ENCODE measurements at places on chromosomes 2 and 18.

DNA sequence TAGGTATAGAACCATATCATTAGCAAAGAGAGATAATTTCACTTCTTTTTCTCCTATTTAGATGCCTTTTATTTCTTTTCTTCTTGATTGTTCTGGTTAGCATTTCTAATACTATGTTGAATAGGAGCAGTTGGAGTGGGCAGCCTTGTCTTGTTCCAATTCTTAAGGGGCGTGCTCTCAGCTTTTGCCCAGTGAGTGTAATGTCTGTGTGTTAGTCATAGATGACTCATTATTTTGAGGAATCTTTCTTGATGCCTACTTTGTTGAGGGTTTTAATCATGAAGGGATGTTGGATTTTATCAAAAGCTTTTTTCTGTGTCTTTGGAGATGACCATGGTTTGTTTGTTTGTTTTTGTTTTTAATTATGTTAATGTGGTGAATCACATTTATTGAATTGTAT is 1453.1 kb upstream of the SLC39A10 start:
- no peak for DNase-seq

DNA sequence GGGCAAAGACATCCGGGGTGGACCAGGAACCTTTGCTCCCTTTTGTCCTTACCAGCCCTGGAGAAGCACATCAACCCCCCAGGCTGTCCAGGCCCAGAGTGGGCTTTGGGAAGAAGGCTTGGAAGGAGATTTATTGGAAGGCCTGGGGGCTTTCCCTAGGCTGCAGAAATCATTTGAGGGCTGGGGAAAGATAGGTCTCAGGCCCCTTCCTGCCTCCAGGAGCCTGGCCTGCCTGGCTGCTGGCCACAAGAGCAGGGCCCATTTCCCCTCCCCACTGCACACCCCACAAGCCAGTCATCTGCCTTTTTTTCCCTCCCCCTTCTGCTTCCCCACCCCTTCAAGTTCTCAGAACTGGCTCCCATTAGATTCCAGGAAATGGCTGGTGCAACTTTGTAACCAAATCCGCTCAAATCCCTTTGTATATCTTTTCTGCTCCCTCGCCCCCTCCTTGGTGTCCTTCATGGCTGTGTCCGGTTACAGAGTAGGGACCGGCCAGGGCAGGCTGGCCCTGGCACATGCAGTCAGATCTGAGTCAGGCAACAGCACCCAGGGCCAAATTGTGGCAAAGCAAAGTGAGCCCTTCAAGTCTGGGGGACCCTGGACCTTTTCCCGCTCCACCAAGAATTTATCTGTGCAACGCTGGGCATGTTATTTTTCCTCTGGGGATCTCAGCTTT is 20.8 kb upstream of the TNP1 start:
- no peak for DNase-seq

DNA sequence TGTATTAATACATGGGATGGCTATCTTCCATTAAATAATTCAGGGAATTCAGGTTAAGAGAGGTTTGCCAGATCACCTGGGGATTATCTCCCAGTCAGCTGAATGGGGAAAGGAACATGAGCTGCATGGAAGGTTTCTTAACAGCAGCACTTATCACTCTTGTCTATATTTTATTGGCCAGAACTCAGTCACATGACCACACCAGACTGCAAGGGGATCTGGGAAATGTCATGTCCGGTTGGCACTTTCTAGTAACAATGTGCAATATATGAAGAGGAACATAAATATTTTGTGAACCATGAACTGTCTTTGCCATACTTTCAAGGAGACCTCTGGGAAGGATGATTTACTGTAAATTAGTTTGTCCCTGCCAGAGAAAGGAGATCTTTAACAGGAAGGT is 599.1 kb downstream of the SLC4A3 start:
- DNase-seq: no peak

- no peak for DNase-seq
These were observed 113.0 kb downstream of the EML6 start for GRCh38 chr2:54836477-54836876.

GRCh38 chr2:179860255-179861026 is 971 bp downstream of the ZNF385B start:
- DNase-seq: no peak

DNA sequence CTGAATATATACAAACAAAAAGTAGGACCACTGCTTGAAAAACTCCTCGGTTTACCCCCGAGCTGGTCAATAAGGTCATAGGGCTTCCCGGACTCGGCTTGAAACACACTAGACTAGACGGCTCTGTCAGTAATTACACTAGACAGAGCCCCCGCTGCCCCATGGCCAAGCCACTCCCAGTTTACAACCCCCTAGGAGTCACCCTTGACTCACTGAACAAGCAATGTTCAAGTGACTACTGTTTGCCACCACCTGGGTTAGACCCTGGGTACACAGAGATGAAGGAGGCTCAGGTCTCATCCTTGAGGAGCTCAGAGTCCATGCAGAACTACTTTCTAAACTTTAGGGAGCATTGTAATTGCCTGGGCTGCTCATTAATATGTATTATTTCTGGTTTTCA is 13.7 kb upstream of the PRELID3A start:
- no peak for DNase-seq

- no peak for DNase-seq
These were observed 992.8 kb upstream of the FANCL start for GRCh38 chr2:59233920-59234319.
